Gastrocnemius medialis (tissue), 4 donors: ENCODE measurements at places on chromosomes 7 and 10. TPM values are rescaled to one million over a fixed set of nuclear protein-coding genes. Genes with fewer than 3 reads are reported as not detected.
A peak's percentile ranks its signal among the peaks of the same experiment; 100 is the strongest.

- H3K4me1 ChIP-seq = peaks cover 5% of the 10 kb centered on the region
- DNase-seq = no peak
- no peak overlapping the region for H3K27ac ChIP-seq
- no peak overlapping the region for H3K4me3 ChIP-seq
- no peaks in the 10 kb centered on the region for H3K27me3 ChIP-seq
These were observed 71.8 kb downstream of the SEMA3C start for GRCh38 chr7:80847027-80847426.

- H3K4me3 ChIP-seq = no peak within 1 kb of the TSS
- DNase-seq = no peak
- peaks cover 96% of the 10 kb centered on the region for H3K27me3 ChIP-seq
- H3K4me1 ChIP-seq = no peaks in the 10 kb centered on the region
- H3K27ac ChIP-seq = no peak within 1 kb of the TSS
- H3K36me3 ChIP-seq = no peaks in the 10 kb centered on the region
These were observed at the start of gene TBX20 for GRCh38 chr7:35253710-35254495. Gene TBX20, minus strand, starts transcription at chr7:35254100. Its CDS starts 480 bp downstream, at chr7:35253620.

GRCh38 chr7:55087521-55087961, 68.7 kb downstream of the EGFR start:
- DNase-seq = no peak
- H3K36me3 ChIP-seq = no peaks in the 10 kb centered on the region
- H3K27ac ChIP-seq = peak overlapping the region; percentile 65

- no peak for DNase-seq
- no peaks in the 10 kb centered on the region for H3K36me3 ChIP-seq
- H3K27ac ChIP-seq = no peak overlapping the region
- no peak overlapping the region for H3K4me3 ChIP-seq
- peaks cover 10% of the 10 kb centered on the region for H3K4me1 ChIP-seq
- no peaks in the 10 kb centered on the region for H3K27me3 ChIP-seq
These were observed 148.0 kb upstream of the ANK3 start for GRCh38 chr10:60537697-60538096.

GRCh38 chr7:125606671-125607070, 677.0 kb upstream of the POT1 start:
- no peak overlapping the region for H3K4me3 ChIP-seq
- no peaks in the 10 kb centered on the region for H3K27me3 ChIP-seq
- H3K27ac ChIP-seq = no peak overlapping the region
- DNase-seq = no peak
- no peaks in the 10 kb centered on the region for H3K36me3 ChIP-seq

DNA sequence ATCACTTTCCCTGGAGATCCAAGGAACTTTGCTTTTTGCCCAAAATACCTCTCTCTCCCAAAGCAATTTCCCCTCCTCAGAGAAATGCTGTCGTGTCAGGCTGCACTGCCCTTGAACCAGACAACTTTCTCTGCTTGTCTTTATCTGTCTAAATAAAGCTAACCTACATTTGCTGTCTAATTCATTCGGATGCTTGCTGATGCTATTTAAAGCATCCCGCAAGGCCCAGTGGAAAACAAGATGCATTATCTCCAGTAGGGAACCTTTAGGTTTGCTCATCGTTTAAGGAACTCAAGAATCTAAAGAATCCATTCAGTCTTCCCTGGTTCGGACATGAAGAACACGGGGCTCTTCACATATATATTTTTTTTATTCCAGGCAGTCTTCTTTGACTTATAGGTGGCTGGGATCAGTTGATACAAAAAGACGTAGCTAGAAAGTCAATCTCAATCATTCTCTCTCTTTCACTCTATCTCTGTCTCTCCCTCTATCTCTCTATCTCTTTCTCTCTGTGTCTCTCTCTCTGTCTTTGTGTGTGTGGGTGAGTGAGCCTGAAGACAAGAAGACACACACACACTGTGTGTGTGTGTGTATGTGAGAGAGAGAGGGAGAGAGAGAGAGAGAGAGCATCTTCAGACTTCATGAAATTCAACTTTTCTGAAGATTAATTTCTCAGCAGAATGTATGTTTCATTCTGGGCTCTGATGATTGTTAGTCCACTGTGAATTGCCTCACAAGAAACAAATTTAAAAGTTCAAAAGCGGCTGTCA, 92.8 kb upstream of the MKLN1 start:
- DNase-seq = no peak
- H3K36me3 ChIP-seq = no peaks in the 10 kb centered on the region
- no peak overlapping the region for H3K4me3 ChIP-seq

GRCh38 chr10:63752318-63752717, 231.1 kb downstream of the REEP3 start:
- H3K4me3 ChIP-seq = no peak overlapping the region
- DNase-seq = no peak
- no peaks in the 10 kb centered on the region for H3K36me3 ChIP-seq
- H3K27ac ChIP-seq = no peak overlapping the region
- no peaks in the 10 kb centered on the region for H3K4me1 ChIP-seq

DNA sequence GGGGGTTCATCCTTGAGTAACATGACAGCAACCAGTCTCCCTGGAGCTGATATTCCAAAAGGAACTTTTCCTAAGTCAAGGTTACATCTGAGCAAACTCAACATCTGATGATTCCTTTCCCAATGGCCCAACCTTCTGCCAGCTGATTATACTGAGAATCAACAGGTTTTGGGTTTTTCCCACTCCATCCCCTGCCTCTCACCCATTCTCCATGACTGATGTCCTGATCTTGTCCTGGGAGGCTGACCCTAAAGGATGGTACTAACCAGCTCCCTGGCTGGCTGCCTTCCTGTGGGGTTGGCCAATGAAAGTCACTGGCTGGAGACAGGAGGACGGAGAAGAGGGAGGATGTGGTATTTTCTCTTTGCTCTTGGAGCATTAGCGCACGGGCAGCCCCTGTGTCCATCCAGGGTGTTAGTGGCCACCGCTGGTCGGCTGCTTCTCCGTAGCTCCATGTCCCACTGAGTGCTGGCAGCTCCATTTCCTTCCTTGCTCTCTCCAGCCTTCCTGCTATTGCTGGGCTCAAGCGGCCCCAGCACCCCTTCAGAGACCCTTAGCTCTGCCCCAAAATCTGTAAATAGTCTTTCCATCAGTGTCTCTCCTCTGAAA, 306.2 kb upstream of the PITRM1 start:
- H3K27me3 ChIP-seq = no peaks in the 10 kb centered on the region
- no peak overlapping the region for H3K4me3 ChIP-seq
- H3K36me3 ChIP-seq = no peaks in the 10 kb centered on the region
- no peak overlapping the region for H3K27ac ChIP-seq
- no peak for DNase-seq

- H3K4me1 ChIP-seq = no peaks in the 10 kb centered on the region
- no peak overlapping the region for H3K27ac ChIP-seq
- H3K36me3 ChIP-seq = no peaks in the 10 kb centered on the region
- DNase-seq = no peak
- no peaks in the 10 kb centered on the region for H3K27me3 ChIP-seq
These were observed 716.6 kb upstream of the GALNT17 start for GRCh38 chr7:70415179-70415972.

The POLR1F gene
- 8.0 TPM for total RNA-seq

The SPDYE11 gene
- not detected for total RNA-seq

The ECD gene
- total RNA-seq = 11.0 TPM
